Activated naive CD4-positive, alpha-beta T cell treated with anti-CD3 and anti-CD28 coated beads, Interleukin-2, amount 50 U/mL, for 72 hours (primary cell): ENCODE measurements at places on chromosomes 11 and 22. TPM values are rescaled to one million over a fixed set of nuclear protein-coding genes. Genes with fewer than 3 reads are reported as not detected.

Gene TECTA
- total RNA-seq = 0.33 TPM

Gene PLAAT4
- total RNA-seq = 11.6 TPM

Gene NCAM1
- total RNA-seq = 0.39 TPM

Gene MRPL23
- 96.4 TPM for total RNA-seq

Gene MCAT
- total RNA-seq = 19.4 TPM

Gene ANO1
- 0.33 TPM for total RNA-seq

Gene TNNI2
- not detected for total RNA-seq

Gene LRRC32
- total RNA-seq = 0.43 TPM

Gene VPREB1
- total RNA-seq = not detected

Gene LRRC4C
- total RNA-seq = not detected

Gene GAL3ST1
- not detected for total RNA-seq

Gene NRXN2
- total RNA-seq = 0.84 TPM

GRCh38 chr11:35236667-35237003 lies 97.7 kb downstream of the CD44 start:
- no peak for DNase-seq

- DNase-seq = no peak
Observed at GRCh38 chr11:74171630-74171968, 510 bp downstream of the PPME1 start.

DNA sequence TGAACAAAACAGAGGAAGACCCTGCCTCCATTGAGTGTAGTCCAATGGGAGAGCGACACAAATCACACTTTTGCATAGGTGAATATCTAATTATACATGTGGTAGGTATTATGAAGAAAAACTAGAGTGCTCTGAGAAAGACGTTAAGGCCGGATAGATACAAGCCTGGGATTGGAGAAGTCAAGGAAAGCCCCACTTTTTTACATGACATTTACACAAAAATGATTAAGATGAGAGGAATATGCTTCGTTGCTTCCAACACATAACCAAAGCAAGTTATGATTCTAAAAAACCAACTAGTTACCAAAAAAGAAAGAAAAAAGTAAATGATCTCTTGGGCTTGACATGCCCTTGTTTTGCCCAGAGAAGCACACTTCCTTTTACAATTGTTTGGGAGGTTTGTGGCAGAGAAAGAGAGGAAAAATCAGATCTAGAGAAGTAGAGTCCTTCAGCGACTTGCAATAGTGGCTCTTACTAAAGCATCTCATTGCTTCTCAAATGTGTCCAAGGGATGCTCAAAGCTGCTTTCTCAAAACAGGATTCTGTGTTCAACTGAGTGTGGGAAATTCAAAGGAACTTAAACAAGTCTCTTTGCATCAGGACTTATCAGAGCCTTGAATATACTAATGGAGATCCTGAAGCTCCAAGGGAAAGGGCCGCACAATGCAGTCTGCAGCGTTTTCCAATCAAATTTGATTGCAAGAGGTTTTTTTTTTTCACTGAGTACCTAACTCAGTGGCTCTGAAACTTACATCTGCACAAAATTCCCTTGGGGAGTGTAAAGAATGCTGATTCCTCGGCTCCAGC lies 38.8 kb downstream of the FLI1 start:
- no peak for DNase-seq

DNA sequence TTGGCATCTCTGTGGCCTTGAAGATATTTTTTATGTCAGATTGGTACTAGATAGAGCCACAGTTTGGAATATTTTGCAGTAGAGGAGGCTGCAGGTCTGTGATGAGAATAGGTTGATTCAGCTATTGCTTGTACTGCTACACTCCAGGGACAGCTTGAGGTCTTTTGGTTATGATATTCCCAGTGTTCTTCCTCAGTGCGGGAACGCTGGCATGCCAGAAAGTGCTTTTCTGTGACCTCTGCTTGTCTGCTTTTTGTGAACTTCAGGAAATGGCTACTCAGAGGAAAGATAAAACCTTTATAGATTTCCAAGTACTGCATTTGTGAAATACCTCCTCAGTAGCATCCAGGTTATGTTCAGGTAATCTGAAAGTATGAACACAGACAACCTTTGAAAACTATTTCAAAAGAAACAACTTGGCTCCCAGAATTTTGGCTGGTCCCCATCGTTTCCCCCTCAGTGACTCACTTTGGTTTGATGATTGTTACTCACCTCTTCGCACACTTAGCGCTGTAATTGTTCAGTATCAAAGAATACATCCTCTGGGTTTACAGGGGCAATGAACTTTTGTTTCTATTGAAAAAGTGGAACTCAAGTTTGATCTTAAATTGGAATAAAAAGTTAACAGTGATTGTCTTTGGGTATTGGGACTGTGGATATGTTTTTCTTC lies 191.4 kb downstream of the HIPK3 start:
- no peak for DNase-seq

DNA sequence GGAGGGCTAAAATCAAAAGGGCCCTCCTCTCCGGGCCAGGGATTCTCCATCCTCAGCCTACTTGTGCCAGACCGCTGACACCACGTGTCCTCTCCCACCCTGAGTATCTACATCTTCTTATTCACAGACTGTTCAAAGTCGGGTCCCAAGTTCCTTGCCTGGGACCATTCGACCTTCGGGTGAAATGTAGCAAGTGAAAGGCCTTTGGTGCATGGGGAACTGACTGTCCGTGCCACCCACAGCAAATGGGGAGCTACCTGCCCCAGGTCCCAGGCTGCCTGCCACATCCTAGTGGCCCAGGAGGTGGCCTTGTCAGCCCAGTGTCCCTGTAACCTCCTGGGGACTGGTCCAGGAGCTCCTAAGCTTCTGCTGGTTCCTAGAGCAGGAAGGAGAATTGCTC lies 67.3 kb downstream of the RTL6 start:
- no peak for DNase-seq

DNA sequence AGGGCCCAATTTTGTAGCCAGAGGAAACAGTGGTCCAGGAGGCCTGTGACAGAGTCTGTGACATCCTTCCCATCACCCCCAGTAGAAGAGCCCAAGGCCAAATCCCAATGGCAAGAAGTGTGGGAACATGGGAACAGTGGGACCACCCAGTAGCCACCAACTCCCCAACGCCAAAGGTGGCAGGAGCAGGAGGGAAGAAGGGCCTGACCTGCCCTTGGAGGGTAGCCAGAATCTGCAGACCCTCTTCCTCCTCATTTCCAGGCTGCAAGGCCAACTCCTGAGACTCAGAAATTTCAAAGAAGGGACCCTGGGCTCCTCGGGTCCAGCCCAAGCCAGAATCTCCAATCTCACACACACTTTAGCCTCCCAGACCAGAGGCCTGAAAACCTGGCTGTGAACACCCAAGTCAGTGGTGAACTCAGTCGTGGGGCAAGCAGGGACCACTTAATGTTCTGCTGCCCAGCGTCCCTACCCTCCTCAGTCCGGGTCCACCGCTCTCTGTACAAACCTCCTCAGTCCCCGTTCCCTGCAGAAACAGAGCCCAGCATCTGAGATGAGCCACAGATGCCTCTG lies 6.2 kb downstream of the RAB3IL1 start:
- DNase-seq = no peak

GRCh38 chr11:21861314-21861713 lies 331.6 kb upstream of the ANO5 start:
- DNase-seq = no peak

- no peak for DNase-seq
Observed at GRCh38 chr22:45640291-45640940, 31.2 kb upstream of the ATXN10 start.

GRCh38 chr22:31329029-31329428 lies 17.1 kb downstream of the PATZ1 start:
- DNase-seq = no peak

DNA sequence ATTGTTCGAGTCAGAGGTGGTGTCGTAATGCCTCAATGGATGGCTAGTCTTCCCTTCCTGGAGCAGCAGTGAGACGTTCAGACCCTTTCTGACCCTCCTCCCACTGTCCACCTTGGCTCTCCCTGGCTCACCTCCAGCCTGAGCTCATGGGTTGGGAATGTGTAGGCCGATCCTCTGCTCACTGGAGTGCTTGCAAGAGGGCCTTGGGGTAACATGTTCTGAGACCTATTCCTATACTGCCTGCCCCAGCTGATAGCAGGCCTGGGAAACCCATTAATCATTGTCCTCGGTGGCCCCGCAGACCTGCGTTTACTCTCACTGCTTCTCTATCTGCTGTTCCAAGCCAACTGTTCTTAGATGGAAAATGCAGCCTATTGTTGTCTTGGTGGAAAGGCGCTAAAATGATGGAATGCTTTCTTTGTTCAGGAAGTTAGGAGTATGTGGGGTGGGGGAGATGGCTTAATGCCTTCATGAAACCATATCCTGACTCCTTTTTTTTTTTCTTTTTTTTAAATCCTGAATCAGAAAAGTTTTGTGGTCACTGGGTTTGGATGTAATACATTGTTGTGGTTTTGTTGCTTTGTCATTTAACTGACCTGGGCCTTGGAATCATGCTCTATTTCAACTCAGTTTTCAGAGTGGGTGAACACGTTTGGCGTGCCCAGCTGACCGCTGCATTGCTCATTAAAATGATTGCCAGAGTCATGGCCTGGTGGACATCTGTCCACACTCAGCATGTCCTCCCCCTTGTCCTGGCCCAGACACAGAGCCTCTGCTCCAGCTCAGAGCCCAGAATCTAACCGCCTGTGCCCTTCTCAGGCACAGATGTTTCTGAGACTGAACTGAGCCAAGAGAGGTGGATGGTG lies 72.5 kb downstream of the MICAL2 start:
- DNase-seq = no peak

GRCh38 chr11:44555031-44555800 lies 10.2 kb upstream of the CD82 start:
- no peak for DNase-seq

DNA sequence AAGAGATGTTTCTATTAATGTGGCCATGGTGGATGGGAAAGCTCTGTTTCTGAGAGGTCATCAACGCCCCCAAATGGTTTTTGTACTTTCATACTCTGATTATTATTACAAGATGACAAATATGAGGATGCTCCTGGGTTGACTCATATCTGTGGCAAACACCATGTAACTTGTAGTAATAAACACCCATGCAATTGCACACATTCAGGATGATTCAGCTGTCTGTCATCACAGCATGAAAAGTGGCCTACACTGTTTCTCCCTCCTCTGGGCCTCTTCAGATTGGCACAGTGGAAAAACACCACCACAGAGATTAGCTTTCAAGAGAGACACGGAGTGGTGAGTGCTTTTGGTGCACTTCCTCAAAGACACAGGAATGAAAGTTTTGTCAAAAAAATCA lies 85.4 kb downstream of the MTNR1B start:
- DNase-seq = no peak

GRCh38 chr22:28418008-28418407 lies 261.6 kb downstream of the TTC28 start:
- DNase-seq = no peak

- no peak for DNase-seq
Observed at GRCh38 chr22:41360126-41360525, 21.6 kb upstream of the TEF start.

DNA sequence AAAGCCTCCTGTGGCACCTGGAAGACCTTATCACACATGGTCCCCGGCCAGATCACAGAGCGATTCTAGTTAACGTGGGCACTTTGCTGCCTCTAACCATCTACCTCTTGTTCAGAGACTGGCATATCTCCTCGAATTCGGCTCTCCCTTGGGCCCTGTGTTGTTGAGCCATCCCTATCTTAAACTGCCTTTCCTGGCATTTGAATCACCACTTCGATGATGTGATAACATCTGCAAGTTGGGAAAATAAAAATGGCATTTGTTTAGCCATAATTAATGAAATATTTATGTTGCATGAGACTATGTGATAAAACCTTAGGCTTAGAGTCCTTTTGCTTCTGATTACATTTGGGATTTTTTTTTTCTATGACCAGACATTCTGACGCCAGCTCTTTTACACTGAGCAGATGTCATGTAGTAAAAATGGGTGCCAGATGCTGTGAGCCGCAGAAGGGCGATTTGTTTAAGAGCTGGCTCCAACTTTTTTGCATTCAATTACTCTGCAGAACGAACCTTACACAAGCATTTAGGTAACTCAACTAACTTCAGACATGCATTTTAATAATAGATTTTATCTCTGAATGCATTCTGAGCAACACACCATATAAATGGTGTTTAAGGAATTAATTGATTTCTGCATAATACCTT lies 58.5 kb upstream of the PARVA start:
- no peak for DNase-seq

DNA sequence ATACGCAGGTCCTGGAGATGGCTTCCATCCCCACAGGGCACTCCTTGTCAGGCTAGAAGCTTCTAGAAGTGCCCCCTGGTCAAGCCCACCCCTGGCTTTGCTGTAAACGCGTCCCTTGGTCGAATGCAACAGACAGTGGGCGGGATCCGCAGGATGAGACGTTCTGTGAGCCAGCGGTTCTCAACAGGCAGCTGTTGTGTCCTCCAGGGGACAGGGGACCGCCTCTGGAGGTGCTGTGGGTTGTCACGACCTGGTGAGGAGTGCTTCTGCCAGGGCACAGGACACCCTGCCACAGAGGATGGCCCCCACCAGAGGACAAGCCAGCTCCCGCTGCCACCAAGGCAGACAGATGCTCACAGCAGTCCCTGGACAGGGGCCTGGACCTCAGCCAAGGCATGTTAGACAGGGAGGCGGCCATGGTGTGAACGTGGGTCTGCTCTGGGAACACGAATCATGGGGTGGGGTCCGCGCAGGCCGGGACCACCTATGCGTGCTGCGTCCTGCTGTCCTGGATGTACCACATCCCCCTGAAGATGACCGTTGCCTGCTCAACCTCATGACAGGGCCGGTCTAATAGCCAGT lies 11.7 kb downstream of the CRELD2 start:
- DNase-seq = no peak

- DNase-seq = no peak
Observed at GRCh38 chr11:65892661-65893317, 2.3 kb downstream of the CCDC85B start.

DNA sequence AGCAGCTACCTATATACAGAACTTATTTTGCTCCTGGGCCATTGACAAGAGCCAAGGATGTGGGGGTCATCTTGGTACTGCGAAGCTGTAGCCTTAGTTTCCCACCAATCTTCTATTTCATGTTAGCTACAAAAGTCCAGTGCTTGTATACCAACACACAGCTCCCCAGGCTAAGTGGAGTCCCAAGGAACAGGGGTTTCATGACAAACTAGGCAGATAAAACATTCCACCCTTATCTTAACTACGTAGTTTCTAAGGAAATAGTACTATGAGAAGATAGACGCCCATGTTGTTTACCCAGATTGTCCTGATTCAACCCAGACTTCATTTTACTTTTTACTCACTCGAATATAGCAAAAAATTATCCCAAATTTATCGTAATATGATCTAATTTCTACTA lies 218.5 kb downstream of the DYNC2H1 start:
- DNase-seq = no peak
